ENCODE measurements at places on chromosomes 7 and 10. TPM values are rescaled to one million over a fixed set of nuclear protein-coding genes. Genes with fewer than 3 reads are reported as not detected.
A peak's percentile ranks its signal among the peaks of the same experiment; 100 is the strongest.

Gene GLI3
- polyA plus RNA-seq, result 7.3 TPM

Gene ZNF503
- polyA plus RNA-seq, result 3.4 TPM

Gene NPY4R
- polyA plus RNA-seq, result 0.24 TPM

Gene LRIT1
- not detected for polyA plus RNA-seq

Gene CHST3
- polyA plus RNA-seq, result 8.1 TPM

Gene SMC3
- 28.4 TPM for polyA plus RNA-seq

Gene CELF2
- 43.3 TPM for polyA plus RNA-seq

Gene PODXL
- polyA plus RNA-seq, result 0.27 TPM

Gene GCC1
- 8.0 TPM for polyA plus RNA-seq

Gene SEMA3E
- polyA plus RNA-seq, result 1.2 TPM

Gene OR2A12
- polyA plus RNA-seq, result not detected

Gene TMEM72
- not detected for polyA plus RNA-seq

Gene TYW1B
- 4.7 TPM for polyA plus RNA-seq

Gene OR2A5
- not detected for polyA plus RNA-seq

- peak; percentile 11 for DNase-seq
These were observed 152.6 kb downstream of the SLC16A9 start for GRCh38 chr10:59557052-59557451.

GRCh38 chr10:14014423-14014822 is 316.3 kb downstream of the FRMD4A start:
- no peak for DNase-seq

DNA sequence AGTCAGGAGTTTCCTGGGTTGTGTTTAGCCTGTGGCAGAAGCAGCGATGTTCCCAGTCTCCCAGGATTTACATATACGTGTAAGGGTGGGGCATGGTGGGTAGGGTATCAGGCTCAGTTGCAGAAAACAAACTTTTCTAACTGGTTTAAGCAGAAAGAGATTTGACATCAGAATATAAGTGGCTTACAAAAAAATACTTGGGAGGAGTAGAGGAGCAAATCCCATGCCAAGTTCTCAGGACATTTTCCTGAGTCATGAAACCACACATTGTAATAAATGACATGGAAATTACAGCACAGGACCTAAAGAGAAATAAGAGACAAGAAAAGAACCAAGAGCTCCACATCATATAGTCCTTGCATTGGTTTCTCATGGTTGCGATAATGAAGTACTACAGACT is 26.2 kb upstream of the FRMD4A start:
- DNase-seq, result peak; percentile 87

- peak; percentile 66 for DNase-seq
These were observed 719.1 kb downstream of the AUTS2 start for GRCh38 chr7:70317356-70317755.

DNA sequence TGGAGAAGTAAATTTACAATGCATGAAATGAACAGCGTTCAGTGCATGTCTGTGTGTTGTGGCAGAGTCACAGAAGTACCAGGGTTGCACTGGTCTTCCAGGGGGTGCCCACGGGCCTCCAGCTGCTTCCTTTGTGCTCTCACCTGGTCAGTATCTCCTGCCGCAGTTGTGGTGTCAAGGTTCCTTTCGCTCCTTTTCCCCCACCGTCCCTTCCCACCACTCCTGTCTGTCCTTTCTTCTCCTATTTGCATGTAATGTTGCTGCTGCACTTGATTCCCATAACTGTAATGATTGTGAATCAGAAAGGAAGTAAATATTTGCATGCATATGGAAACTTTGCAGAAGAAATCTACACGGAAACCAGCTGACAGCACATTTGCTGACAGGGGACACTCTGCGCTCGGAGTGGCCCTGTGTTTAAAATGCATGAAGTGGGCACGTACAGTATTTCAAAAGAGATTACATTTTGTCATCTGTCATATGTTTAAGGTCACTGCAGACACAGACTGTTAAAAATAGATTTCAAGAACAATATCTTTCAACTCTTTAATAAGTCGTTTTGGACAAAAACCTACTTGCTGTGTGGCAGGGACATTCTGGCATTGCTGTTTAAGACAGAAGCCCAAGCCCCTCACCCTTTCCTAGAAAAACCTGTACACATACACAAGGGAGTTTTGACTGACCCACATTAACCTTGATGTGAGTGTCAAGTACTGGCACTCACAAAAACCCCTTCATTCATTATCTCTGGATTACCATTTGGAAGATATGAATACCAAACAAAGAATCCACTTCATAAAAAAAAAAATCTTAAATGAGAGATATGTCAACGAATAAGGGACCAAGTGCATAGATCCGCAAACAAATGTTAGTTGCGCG is 336.7 kb upstream of the KLF6 start:
- no peak for DNase-seq

GRCh38 chr7:43537765-43538403 is 45.0 kb upstream of the STK17A start:
- peak; percentile 5 for DNase-seq

GRCh38 chr10:28214219-28214618 is 88.6 kb downstream of the MPP7 start:
- DNase-seq, result no peak

GRCh38 chr10:30036341-30036740 is 23.0 kb downstream of the JCAD start:
- peak; percentile 59 for DNase-seq

- DNase-seq, result no peak
These were observed 146.1 kb upstream of the TCF7L2 start for GRCh38 chr10:112803961-112804401.

GRCh38 chr10:131997366-131998049 is 15.8 kb upstream of the BNIP3 start:
- peak; percentile 91 for DNase-seq

DNA sequence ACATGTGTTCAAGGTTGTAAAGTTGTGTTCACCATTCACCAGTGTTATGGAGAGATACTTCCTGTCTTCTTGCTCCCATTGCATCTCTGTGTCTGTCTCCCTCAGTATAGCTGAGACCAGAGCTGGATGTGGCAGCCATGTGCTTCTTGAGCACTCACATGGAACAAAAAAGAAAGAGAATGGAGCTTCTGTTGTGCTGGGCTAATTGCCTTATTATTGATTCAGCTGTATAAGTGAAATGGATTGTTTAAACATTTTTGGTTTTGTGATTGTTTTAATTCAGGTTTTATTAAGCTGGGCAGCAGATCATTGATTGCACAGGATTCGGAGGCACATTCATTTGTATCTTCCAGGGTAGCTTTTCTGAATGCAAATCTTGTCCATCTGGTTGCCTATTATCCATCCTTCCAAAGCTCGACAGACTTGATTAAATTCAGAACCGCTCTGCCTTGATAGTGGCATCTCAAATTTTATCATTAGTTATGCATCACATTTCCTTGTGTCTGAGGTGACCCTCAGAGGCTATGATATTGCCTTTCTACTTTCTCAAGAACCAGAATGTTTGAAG is 119.9 kb downstream of the CCNY start:
- DNase-seq, result no peak

DNA sequence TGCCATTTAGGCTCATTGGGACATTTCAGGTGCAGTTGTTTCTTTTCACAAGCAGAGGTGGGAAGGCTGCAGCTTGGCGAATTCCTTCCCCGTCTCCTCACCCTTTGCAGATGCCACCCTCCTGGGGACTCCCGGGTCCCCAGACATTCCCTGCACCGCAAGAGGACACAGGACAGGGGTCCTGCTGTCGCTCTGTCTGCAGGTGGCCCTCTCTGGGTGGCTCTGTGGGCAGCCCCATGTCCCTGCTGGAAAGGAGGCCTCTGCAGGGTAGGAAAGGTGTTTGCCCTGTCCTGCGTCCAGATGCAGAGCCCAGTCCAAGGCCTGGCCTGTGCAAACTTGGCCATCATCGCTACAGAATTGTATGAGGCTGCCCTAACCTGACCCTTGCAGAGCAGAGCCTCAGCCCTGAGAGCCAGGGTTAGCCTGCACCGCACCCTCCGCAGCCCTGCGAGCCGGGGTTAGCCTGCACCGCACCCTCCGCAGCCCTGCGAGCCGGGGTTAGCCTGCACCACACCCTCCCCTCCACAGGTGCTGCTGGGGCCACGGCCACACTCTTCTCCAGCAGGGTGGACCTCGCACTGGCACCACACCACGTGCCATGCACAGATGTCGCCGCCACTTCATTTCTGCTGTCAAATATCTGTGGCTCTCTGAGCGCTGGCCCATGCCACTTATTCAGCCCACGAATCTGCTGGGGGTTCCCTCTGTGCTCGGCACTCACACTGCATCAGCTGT is 61.0 kb downstream of the CFAP46 start:
- no peak for DNase-seq

- DNase-seq, result peak; percentile 33
These were observed 15.2 kb upstream of the FRMPD2 start for GRCh38 chr10:48289501-48290238.

DNA sequence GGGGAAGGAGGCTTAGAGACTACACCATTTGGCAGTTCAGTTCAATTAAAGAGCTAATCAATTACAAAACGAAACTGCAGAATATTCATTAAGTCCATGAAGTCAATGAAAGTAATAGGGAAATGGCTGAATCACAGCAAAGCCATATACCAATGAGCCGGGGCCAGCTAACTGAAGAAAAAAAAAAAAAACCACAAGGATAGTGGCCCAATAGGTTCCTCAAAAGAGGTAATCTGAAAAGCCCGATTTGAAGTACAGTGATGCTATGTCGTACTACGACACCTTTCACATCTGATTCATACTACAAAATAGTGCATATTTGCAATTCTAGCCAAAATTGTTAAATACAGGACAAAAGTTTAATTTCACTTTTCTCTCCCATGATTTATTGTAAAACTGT is 2.5 kb downstream of the ARHGAP12 start:
- no peak for DNase-seq

GRCh38 chr7:144384555-144385245 is 18.8 kb downstream of the NOBOX start:
- no peak for DNase-seq

DNA sequence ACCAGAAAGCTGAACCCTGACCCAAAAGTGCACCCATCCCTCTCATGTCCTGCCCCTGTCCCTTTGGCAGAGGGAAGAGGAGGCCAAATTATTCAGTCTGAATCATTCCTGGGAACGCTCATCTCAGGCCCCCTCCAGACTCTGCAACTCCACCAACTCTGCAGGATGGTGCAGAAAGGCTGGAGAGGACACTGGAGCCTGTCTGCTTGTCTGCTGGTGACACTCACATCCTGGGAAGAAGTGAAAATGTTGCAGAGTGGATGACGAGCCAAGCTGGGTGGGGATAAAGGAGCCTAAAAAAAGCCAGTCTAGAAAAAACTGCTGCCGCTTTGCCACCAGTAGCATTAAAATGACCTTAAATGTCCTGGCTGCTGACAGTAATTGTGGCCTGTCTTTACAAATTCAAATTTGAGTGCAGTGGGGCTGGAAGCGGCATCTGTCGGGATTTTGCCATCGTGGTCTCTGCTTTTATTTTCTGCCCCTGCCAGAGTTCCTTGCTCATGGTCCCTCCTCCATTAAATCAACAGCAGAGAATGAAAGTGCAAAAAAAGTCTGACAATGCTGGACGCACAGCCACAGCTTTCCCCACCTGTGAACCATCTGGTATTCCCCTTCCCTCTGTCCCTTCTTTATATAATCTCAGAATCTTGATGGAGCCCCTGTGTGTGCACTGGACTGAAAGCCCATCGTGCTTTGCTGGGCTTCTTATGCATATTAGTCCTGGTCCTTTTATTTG is 63.9 kb downstream of the STK17A start:
- peak; percentile 70 for DNase-seq

GRCh38 chr10:114728325-114728724 is 70.2 kb upstream of the ABLIM1 start:
- no peak for DNase-seq

GRCh38 chr7:135827391-135827790 is 78.8 kb upstream of the FAM180A start:
- no peak for DNase-seq

DNA sequence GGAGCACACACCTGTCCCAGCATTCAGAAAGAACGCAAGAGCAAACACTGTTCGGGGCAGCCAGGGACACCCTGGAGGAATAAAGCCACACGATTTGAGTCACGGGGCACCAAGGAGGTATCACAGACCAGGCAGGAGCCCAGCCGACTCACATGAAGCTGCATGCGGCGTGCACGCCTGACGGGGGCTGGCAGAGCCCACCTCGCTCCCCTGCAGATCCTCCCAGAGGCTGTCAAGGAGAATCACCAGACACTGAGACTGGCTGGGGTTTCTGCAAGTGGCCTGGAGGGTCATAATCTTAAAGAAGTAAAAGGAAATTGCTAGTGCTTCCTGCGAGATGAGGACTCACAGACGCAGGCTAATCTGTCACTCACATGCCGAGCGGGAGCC is 61.6 kb downstream of the TCERG1L start:
- DNase-seq, result no peak

DNA sequence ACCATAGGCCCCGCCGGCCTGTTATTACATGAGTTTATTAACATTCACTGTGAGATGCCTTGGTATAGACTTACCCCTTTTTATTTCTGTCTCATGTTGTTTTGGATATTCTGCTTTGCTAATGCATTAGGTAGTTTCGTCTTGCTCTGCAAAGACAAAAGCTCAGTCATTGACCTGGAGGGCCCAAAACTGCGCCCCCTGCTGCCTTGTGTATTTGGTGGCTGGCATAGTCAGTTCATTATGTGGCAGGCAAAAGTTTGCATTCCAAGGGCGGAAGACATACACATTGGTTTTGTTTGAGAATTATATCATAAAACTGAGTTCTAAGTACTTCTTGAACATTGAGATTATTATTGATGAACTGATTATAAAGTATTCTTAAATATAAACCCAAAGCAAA is 372.5 kb downstream of the SDK1 start:
- peak; percentile 32 for DNase-seq

- DNase-seq, result no peak
These were observed 475.0 kb upstream of the ADARB2 start for GRCh38 chr10:2212244-2212834.

DNA sequence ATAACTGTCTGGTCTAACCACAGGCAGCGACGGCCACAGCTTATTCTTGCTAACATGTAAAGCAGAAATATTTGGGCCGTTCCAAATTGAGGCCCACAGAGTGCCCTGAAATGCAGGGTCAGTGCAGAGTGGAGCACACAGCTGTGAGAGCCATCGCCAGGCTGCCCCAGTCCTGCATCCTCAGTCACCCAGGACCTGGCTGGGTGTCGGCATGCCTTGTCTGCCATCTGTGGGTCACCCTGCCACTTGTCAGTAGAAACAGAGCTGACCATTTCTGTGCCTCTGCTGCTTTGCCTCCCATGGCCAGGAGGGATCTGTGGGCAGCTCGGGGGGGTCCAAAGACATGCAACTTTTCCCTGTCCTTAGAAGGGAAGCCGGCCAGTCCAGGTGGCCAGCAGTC is 57.3 kb upstream of the BTBD16 start:
- DNase-seq, result no peak

DNA sequence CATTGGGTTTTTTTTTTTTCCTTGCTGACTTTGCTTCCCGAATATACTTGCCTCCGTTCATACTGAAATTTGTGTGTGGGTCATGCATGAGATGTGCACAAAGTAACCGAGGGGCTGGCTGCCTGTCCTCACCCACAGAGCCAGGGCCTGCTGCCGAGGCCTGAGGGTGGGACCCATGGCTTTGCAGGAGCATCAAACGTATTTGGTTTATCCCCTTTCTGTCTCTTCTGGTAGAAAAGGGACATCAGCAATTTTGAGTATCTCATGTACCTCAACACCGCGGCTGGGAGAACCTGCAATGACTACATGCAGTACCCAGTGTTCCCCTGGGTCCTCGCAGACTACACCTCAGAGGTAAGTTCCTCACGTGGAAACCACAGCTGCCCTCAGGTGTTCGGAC is 3.5 kb upstream of the LRRC18 start:
- no peak for DNase-seq

- no peak for DNase-seq
These were observed 43.2 kb downstream of the ZNF467 start for GRCh38 chr7:149729983-149730801.

- no peak for DNase-seq
These were observed 2.7 kb upstream of the ARHGAP22 start for GRCh38 chr10:48607356-48608278.

- DNase-seq, result peak; percentile 30
These were observed 184.2 kb upstream of the TMEM196 start for GRCh38 chr7:19957664-19958063.

Data from fibroblast of lung (primary cell).